Left hindlimb (tissue), 1 donor: ENCODE measurements at places on chromosomes 16 and 17.

GRCh38 chr16:87028481-87029320 is 288.5 kb downstream of the C16orf95 start:
- DNase-seq, result no peak

DNA sequence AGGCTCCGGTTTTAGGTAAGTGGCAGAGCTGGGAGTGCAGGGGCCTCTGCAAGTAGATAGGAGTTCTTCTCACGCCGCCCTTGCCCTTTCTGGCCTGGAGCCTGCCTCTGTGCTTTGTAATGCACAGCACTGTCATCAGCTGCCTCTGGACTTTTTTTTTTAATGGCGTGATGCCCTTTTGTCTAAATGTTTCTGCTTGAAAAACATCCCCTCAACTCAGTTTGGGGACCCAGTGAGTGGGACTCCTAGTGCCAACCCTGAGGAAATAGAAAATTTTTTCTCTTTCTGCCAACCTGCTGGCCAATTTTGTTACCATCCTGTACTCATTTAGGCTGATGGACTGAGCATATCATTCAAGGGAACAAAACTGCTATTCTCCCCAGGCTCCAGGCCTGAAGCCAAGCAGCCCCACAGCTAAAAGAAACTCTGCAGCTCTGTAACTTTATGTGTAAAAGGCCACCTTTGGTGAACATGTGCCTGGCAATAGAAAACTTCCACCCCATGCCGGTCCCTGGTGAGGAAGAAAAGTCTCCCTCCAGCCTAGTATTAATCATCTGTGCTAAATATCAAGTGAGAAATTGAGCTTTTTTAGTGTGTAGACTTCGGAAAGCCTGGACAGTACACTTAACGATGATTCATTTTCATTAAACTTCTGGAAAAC is 22.5 kb downstream of the SLC6A2 start:
- peak; percentile 50 for DNase-seq

GRCh38 chr16:13036600-13036999 is 135.2 kb downstream of the SHISA9 start:
- DNase-seq, result peak; percentile 56

DNA sequence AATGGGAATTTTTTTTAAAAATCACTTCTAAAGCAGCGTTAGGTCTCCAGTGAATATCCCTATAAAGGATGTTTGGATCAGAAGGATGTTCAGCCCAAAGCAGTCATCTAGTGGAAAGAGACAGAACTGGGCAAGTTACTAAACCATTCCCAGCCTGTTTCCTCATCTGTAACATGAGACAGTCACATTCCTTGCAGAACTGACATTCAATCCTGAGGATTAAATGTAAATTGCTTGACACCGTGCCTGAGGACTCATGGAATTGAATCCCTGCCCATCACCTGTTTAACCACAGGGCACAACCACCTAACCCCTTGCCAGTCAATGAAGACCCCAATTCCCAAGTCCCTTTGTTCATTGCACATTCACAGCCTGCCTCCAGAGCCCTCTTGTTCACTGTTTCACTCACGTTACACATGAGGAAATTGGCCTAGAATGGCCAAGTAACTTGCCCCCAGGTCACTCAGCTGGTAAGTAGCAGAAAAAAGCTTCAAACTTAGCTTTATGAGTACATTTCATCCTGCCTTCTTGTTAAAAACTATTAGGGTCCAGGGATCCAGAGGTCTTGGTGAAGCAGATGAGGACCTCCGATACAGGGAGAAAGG is 1.4 kb downstream of the CMTM2 start:
- DNase-seq, result peak; percentile 47

GRCh38 chr17:16371742-16372141 is 9.1 kb upstream of the UBB start:
- DNase-seq, result no peak

DNA sequence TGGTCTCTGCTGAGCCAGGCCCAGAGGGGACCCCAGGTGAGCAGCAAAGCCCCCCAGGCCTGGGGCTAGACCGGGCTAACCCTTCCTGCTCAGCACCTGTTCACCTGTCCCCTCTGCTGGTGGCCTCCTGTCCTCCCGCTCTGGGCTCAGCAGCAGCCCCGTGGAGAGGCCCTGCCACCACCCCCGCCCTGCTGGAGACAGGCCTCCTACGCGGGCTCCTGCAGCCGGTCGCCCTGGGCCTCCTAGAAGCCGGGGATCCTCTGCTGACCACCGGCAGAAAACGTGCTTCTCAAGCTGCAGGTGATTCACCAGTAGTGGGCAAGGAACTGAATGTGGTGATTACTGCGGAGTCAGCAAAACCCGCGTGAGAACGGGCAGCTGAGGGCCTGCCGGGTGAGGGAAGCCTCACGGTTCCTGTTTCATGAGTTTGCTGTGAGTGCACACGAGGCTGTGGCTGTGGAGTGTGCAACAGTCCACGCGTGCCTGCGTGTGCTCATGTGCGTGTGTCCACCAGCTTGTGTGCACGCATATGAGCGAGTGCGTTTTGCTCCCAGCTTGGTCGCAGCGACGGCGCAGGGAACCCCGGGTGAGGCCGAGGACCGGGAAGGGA is 792 bp downstream of the SECTM1 start:
- no peak for DNase-seq

GRCh38 chr17:36817483-36818048 is 119.7 kb upstream of the LHX1 start:
- no peak for DNase-seq

DNA sequence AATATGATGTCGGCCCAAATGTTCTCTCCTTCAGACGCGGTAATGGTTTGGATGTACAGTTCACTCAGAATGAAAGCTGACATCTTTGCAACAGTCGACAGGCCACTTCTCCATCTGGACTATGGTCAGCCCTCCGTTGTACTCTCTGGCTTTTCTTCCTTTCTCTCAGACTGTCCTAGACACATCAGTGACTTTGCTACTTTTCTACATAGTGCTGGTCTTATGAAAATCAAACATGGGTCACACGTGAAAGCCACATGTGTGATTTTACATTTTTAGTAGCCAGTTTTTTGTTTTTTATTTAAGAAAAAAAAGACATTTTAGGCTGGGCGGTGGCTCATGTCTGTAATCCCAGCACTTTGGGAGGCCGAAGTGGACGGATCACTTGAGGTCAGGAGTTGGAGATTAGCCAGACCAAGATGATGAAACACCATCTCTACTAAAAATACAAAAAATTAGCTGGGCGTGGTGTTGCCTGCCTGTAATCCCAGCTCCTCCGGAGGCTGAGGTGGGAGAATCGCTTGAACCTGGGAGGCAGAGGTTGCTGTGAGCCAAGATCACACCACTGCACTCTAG is 644.1 kb downstream of the KCNJ2 start:
- DNase-seq, result no peak

- no peak for DNase-seq
Measured at GRCh38 chr17:55688057-55688456, 34.6 kb downstream of the TMEM100 start.

DNA sequence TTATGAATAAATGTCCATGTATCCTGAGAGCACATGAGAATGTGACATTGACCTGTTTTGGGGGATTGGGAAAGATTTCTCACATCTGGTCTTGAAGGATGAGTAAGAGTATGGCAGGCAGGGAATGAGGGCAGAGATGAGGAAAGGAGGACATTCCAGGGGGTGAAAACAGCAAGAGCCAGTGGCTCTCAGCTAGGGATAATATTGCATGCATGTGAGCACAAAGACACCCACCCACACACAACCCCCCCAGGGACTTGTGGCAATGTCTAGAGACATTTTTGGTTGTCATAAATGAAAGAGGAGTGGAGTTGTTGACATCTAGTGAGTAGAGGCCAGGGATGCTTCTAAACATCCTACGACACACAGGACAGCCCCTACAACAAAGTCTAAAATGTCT is 6.0 kb downstream of the MYO1D start:
- no peak for DNase-seq

DNA sequence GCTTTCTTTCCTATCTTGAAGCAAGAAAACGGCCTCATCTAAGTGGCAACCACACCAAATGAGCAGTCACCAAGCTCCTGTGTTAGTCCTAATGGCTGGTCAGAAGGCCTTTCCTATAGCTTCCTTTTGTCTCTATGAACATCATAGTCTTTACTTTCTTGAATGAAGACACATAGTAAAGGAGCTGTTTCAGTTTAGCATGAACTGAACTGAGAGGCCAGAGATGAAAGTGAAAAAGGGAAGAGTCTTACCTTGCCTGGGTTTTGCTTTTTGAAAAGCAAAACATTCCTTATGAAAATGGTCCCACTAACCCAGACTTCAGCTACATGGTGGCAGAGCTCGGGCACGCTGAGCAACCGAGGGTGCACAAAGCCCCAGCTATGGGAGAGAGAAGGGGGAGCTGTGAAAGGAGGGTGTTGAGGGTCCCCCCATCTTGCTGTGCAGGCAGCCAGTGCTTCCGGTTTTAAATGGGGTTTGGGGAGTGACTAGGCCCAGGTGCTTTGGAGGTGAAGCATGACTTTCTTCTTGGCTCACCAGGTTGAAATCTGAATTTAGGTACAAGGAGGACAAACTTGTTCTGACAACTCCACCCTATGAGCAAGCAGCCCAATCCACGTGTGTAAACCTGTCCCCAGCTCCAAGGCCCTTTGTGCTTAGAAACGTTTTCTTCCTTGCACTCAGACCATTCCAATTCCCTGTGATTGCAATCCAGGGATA is 9.1 kb upstream of the PSMC3IP start:
- no peak for DNase-seq

GRCh38 chr16:85164838-85165516 is 52.7 kb upstream of the CIBAR2 start:
- DNase-seq, result no peak

DNA sequence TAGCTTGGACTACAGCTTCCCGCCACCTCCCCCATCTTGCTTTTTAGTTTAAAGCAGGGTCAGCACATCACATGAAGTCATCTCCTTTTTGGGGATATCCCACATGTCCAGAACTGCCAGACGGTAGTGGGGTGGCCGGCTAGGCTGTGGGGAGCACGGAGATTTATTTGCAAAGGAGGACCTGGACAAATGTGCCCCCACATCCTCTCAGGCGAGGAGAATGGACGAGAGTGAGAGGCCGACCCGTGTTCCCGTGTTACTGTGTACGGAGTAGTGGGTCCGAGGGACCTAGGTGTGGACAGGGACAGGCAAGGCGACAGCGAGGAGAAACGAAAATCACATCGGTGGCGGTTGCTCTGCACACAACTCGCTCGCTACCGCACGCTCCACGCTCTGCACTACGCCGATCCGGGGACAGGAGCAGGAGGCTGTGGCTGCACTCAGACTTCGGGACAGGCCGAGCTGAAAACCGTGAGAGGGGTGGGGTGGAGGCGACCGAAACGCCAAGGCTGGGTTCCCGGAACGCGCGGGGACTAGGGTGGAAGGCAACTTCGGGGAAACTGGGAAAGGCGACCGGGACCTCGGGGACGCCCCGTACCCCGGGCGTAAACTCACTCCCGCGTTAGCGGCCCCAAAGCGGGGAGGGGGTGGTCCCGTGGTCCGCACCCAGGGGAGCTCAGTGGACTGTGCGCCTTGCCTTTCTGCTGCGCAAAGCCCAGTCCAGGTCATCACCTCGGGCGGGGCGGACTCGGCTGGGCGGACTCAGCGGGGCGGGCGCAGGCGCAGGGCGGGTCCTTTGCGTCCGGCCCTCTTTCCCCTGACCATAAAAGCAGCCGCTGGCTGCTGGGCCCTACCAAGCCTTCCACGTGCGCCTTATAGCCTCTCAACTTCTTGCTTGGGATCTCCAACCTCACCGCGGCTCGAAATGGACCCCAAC is at the start of gene MT1A:
MT1A (plus strand) TSS at position 853 of the 937 bp plus-strand sequence; CDS start at position 926, 73 bp downstream.
- peak; percentile 59 for DNase-seq

- DNase-seq, result no peak
Measured at GRCh38 chr17:79315358-79316105, 240.9 kb downstream of the ENGASE start.

DNA sequence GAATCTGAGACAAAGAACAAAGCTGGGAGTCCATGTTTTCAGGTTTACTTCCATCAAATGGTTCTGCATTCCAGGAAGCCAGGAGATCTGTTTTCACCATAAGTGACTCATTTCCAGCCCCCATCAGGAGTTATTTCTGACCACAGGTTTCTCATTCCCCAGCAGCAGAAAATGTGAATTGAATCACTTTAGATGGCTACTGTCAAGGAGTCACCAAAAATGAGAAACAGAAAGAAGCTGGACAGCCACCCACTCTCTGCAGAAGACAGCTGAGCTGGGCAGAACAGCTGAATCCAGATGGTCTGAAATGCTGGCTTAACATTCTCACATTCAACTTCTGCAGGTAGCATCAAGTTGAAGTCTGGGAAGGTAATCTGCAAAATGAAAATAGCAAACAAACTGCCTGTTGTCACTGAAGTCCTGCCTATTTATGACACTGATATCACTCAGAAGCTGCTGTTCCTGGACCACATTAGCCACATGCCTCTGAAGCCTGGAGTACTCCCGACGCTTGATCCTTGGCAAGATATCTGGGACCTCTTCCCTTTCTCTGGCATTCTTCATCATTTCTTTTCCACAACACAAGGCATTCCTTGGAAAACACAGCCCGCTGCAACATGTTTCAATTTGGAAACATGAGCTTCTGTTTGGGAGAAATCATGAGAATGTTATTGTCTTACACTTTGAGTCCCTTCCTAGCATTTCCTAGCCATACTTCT is 15.3 kb downstream of the CCL11 start:
- no peak for DNase-seq

DNA sequence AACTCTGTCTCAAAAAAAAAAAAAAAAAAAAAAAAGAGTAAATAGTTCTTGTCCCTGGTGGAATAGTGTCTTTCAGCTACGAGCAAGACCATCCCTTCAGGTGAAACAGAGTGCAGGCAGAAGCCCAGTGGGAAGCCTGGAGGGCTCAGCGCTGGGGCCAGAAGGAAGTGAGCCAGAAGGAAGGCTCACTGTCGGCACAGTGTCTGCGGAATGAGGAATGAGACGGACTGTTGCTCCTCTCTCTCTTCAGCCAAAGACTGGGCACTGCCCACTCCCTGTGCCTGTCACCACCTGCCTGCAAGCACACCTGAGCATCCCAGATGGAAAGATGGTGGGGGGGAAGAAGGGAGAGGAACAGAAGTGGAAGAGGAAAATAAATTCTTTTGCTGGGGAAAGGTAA is 7.5 kb downstream of the RSL1D1 start:
- no peak for DNase-seq

DNA sequence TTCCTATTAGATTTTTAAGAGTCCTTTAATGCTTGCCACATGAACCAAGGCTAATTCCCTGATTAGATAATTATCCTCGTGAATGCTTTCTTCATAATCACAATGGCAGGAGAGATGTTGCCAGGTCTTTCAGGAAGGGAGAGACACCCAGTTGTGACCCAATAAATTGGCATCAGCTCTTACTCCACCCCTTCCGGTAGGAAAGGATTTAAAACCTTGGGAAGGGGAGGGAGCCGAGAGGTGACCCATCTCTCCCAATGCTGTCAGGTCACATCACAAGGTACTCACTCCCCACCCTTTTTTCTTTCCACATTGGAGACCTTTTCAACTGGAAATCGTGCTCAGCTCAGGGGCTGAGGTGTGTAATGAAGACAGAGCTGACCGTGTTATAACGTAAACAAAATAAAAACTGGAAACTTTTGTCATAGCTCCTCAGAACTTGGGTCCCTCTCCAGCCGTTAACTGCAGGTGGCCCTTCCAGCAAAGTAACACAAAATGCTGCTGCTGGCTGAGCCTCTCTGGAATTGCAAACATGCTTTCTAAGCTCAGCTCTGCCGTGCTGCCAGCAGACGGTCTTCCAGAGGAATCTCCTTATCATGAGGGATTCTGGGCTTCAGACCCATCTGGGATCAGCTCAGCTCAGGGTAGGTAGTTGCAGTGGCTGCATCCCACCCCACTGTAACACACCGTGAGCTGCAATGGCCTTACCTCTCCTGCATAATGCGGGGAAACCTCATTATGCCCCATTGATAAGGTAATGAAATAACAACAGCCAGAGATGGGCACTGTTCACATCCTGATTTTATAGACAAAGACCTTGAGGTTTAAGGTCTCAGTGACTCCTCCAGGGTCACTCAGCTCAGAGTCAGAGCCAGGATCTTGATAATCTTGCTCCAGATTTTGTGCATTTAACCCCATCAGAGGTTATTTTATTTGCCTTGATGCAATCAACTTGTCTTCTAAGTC is 15.6 kb downstream of the TMEM100 start:
- no peak for DNase-seq
